CD4-positive, alpha-beta T cell treated with Interleukin-1 beta for 1 hour (primary cell): ENCODE measurements at places on chromosomes 3 and 15.
A peak's percentile ranks its signal among the peaks of the same experiment; 100 is the strongest.

- DNase-seq = no peak
Measured at GRCh38 chr3:115239717-115240116, 92.6 kb upstream of the ZBTB20 start.

DNA sequence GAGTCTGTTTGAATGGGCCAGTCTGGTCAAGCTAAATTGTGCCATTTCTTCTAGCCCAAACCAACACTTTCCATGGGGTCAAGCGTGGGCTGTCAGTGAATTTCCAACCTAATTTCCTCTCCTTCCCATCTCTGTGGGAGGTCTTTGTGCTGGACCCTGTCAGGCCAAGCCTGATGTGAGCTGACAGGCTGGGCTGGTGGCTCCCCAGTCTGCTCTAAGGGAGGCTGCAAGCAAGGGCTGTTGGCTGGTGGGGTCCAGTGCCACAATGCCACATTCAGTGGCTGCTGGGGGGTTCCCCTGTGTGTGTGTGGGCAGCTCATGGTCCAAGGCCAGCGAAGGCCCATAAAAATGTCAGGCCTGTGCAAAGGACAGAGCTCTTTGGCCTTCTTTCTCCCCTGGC, 216.1 kb downstream of the OPA1 start:
- no peak for DNase-seq

DNA sequence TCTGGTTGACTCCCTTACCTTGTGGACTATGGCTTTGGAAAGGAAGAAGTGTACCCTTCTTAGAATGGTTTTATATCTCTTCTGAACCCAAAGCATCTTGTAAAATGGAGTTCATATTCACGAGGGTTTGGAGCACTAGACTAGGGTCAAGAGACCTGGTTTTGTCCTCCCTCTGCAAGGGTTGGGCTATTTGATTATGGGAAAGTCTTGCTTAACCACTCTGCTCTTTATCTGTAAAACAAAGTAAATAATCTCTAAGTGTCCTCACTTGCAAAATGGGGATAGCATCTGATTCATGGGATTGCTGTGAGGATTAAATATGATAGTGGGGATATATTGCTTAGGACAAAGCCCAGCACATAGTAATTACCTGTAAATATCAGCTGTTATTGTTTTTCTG, 17.9 kb upstream of the SLC2A2 start:
- no peak for DNase-seq

- no peak for DNase-seq
Measured at GRCh38 chr15:48928877-48929538, 34.7 kb downstream of the SHC4 start.

DNA sequence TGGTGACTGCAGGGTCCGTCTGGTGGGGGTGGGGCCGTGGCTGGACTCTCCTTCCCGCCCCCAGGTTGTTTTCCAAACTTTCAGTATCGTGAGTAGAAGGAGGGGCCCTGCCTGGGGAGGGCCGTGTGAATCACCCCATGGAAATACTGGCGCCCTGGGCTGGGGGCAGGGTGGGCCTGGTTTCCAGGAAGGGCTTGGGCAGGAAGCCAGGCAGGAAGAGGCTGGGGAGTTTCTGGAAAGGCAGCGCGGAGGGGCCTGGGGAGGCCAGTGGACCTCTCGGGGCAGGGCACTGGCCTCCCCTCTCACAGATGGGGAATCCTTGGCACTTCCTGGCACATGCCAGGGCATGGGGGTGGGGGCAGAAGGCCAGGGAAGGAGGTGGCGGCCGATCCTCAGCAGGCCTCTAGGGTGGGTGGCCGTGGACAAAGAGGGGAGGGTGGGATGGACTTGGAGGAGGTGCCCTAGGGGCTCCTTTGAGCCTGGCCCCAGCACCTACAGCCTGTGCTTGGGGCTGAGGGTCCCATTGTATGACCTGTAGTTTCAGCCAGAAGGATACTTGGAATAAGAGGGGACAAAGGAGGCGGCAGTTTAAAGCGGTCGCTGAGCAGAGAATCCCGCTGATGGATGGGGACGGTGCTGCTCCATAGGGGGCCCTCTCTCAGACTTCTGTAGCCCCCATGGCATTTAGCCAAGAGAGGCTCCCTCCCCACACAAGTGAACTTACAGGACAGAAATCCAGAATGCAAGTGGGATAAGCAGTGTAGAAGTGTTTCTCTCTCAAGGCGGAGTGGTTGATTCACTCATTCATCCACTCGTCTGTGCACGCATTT, 56.5 kb upstream of the GATA2 start:
- no peak for DNase-seq

GRCh38 chr15:69490356-69491037, 37.9 kb downstream of the RPLP1 start:
- DNase-seq = no peak

- DNase-seq = no peak
Measured at GRCh38 chr3:68973639-68974038, 39.8 kb downstream of the EOGT start.

- no peak for DNase-seq
Measured at GRCh38 chr15:33742800-33743199, 225.5 kb upstream of the CHRM5 start.

DNA sequence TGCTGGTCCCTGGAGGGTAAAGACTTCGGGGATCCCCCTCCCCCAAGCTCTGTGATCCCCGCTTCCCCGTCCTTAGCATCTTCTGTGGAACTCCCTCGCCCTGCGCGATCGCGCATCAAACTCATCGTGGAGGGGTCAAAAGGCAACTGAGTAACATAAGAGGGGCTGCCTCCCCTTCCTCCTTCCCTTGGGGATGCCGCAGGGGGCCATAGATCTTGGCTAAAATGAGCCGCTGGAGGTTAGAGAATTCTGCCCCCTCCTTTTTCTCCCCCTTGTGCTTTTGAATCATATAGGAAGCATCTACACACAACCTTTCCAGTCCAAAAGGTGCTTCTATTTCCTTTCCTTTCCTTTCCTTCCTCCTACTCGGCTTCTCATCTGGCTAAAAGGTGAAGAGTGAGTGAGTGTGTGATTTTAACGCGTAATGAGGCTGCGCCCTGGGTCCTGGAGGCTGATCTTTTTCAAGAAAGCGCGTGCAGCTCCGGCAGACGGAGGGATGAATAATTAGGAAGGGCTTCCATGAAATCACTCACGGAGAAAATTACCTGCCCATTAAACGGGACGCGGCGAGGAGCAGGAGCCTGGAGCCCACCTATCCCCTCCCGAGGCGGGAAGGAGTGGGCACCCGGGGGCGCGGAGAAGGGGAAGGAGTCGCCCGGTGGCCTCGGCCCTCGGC, 831 bp upstream of the ROBO2 start:
- no peak for DNase-seq

GRCh38 chr3:57397175-57398026, 104.9 kb upstream of the ASB14 start:
- peak; percentile 70 for DNase-seq
